ENCODE measurements at places on chromosomes 6 and 20.

DNA sequence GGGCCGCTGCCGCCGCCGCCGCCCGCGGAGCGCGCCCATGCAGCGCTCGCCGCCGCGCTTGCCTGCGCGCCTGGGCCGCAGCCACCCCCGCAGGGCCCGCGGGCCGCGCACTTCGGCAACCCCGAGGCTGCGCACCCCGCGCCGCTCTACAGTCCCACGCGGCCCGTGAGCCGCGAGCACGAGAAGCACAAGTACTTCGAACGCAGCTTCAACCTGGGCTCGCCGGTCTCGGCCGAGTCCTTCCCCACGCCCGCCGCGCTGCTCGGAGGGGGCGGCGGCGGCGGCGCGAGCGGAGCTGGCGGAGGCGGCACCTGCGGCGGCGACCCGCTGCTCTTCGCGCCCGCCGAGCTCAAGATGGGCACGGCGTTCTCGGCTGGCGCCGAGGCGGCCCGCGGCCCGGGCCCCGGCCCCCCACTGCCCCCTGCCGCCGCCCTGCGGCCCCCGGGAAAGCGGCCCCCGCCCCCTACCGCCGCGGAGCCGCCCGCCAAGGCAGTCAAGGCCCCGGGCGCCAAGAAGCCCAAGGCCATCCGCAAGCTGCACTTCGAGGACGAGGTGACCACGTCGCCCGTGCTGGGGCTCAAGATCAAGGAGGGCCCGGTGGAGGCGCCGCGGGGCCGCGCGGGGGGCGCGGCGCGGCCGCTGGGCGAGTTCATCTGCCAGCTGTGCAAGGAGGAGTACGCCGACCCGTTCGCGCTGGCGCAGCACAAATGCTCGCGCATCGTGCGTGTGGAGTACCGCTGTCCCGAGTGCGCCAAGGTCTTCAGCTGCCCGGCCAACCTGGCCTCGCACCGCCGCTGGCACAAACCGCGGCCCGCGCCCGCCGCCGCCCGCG is 730 bp downstream of the INSM1 start:
- DNase-seq = no peak

DNA sequence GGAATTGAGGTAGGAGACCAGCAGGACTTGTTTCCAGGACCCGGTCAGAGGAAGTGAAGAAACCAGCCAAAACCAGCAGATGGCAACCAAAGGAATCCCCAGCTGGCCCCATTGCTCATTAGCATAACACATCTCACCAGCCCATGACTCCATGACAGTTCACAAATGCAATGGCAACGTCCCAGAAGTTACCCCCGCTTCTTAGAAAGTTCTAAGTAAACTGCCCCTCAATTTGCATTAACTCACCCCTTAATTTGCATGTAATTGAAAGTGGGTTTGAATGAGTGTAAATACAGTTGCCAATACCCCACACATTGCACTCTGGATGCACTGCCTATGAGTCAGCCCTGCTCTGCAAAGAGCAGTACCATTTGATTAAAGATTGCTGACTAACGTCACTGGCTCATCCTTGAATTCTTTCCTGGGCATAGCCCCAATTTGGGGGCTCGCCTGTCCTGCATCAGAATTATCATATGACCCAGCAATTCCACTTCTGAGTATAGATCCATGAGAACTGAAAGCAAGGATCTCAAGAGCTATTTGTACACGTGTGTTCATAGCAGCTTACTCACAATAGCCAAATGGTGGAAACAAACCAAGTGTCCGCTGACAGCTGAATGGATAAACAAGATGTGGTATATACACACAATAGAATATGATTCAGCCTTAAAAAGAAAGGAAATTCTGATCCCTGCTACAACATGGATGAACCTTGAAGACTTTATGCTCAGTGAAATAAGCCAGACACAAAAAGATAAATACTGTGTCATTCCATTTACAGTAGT is 36.4 kb downstream of the MYLK4 start:
- DNase-seq = no peak

DNA sequence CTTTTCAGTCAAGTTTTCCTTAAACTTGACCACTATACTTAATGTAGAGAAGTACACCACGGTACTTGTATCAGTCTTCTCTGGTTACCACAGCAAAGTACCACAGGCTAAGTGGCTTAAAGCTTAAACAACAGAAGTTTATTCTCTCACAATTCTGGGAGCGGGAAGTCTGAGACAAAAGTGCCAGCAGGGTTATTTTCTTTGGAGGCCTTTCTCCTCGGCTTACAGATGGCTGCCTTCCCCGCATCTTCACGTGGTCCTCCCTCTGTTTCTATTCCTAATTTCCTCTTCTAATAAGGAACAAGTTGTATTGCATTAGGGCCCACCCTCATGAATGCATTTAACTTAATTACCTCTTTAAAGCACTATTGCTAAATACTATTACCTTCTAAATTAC is 258.0 kb downstream of the PLCB1 start:
- DNase-seq = no peak

- DNase-seq = no peak
Observed at GRCh38 chr6:26311012-26311384, 54.0 kb upstream of the BTN3A2 start.

DNA sequence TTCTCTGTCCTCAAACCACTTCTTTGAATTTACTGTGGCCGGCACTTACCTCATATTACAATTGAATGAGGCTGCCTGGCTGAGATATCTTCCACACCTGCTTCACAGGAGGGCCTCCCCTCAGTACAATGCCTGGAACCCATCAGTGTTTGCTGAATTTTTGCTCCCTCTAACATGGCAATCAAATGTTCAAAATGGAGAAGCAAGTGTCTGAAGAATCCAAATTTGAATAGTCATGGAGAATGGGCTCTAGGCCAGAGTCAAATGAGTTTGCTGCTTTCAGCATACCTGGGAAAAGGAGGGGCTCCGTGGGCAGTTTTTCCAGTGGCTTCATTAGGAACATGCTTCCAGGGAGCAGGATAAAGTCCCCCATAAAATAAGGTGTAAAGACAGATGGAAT is 564.8 kb downstream of the UTRN start:
- DNase-seq = no peak

GRCh38 chr6:56328728-56329090 is 81.3 kb upstream of the COL21A1 start:
- no peak for DNase-seq

DNA sequence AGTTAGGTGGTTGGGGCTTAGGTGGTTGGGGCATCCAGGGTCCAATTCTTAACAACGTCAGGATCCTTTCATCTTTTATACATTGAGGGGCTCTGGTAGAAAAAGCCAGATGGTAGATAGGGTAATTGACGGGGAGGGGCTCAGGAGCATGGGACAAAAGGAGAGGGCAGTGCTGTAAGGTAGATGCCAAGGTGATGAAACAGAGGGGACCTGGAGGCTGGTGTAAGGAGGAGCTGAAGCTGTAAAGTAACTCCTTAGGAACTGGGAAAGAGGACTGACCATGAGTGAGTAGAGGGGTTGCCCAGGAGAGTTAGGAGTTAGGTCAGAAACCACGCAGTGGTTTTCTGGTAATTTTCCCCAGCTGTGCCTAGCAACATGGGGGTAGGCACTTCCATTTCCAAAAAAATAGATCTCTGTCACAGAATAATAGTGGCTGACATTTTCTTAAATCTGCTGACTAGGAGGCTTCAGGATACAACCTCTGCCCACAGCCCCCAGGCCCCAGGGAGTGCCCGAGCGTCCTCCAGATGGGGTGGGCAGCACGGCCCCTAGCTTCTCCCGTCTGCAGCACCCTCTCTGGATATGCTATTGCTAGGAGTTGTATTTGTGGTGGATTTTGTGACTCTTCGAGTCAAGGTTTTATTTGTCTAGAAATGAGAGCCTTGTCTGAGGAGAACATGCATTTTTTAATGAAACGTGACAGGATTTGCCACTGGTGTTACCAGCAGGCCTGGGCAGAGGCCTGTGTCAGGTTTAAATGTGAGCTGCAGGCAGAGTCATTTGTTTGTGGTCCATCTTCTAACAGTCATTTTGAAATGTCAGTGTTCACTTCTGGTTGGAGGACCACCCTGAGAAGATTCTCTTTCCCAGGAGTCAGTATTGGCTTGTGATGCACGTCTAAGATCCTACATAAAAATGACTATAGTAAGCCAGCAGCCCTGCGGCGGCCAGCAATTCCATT is 44.6 kb downstream of the TULP4 start:
- no peak for DNase-seq

- no peak for DNase-seq
Observed at GRCh38 chr6:28258877-28259777, at the start of gene NKAPL. TSS of gene NKAPL (plus strand) at chr6:28259297. CDS start at chr6:28259372, 75 bp downstream.

DNA sequence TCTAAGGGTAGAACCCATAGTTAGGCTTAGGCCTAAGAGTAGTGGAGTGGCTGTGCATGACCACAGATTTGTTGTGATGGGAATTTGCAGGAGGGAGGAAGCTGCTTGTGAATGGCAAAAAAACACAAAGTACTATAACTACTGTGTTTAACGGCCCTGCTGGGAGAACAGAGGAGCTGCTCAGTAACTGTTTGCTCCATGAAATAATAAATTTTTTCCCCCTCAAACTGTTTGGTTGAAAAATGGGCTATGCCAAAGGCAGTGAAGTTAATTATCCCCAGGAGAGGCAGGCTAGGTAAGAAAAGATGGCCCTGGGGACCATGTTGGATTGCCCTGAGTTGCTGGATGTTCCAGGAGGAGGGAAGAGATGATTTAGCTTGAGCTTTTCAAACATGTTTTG is 256.5 kb upstream of the PRND start:
- no peak for DNase-seq

DNA sequence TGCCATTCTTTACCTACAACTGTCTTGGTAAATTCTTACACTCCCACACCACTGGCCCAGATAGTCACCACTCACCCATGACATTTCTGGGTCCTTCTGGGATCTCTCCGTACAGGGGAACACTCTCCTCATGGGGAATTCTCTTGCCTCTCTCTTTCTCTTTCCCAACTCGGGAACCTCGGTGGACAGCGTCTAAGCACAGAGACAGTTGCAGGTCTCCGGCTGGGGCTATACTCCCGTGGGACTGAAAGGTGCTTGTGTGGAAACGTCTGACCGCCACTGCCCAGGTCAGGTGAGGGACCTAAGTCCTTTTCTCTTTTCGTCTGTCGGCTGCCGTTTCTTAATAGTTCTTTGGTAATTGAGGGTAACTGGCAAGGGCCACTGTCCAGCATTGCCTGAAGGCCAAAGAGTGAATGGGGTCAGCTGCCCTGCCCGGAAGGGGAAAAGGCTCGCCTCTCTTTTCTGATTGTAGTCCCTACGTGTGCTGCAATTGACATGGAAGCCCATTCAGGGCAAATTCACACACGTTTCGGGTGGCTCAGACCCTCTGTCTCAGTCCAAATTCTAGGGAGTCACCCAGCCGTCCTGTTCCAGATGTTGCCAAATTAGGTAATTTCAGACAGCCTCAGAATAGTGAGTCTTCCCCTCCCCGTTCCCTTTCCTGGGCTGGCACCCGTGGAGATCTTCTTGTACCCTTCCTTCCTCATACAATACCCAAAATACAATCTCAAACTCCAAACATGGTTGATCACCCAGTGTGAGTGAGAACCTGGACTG is 31.2 kb upstream of the RIPK1 start:
- DNase-seq = no peak

GRCh38 chr20:33132513-33133372 is 35.2 kb upstream of the BPIFA2 start:
- DNase-seq = no peak

DNA sequence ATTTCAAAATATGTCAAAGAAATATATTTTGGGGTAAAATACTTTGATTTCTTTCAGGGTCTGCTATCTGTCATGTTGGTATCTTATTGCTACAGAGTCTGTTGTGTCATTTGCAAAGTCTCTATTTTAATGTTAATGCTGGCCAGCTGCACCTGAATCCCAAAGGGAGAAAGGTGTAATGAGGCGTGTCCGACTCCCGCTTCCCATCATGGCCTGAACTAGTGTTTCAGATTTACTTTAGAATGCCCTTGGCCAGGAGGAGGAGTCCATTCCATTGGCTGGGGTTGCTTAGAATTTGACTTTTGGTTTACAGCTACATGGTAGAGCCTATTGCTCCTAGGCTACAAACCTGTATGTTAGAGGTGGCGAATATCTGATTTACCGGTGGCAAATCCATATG is 69.3 kb downstream of the FAM50B start:
- DNase-seq = no peak

GRCh38 chr20:17794400-17794799 is 94.6 kb downstream of the BANF2 start:
- DNase-seq = no peak

GRCh38 chr6:88867841-88868731 is 95.3 kb downstream of the RNGTT start:
- DNase-seq = no peak

DNA sequence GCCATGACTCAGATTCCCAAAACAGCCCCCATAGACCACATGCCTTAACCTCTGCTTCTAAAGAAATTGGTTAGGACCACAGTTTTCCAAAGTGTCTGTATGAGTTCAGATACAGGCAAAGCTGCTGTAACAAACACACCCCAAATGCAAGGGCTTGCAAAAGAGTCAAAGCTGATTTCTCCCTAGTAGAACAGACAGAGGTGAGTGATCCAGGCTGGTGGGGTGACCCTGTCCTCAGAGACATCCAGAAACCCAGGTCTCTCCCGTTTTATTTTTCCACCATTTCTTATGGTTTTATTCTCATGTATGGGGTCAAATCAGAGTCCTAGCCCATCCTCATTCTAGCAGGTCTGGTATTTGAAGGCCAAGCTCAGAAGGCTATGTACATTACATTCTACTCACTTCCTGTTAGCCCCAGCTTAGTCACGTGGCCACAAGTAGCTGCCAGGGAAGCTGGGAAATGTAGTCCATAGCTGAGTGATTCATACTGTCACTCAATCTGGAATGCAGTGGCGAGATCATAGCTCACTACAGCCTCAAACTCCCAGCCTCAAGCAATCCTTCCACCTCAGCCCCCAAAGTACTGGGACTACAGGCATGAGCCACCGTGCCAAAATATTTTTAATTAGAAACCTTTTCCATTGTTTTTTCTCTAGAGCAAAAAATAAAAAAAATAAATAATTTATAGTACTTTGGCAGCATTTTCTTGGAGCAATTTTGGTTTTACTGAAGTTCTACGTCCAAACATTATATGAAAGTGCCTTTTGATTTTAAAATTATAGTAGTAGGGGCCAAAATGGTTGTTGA is 175.2 kb downstream of the ZMYND8 start:
- no peak for DNase-seq
